Colonic mucosa (tissue), 4 donors: ENCODE measurements at places on chromosomes 3 and 15. TPM values are rescaled to one million over a fixed set of nuclear protein-coding genes. Genes with fewer than 3 reads are reported as not detected.

- DNase-seq: no peak
Observed at GRCh38 chr3:39541917-39542329, 74.4 kb downstream of the MOBP start.

GRCh38 chr15:74383695-74384565, 16.5 kb upstream of the CYP11A1 start:
- DNase-seq: no peak

DNA sequence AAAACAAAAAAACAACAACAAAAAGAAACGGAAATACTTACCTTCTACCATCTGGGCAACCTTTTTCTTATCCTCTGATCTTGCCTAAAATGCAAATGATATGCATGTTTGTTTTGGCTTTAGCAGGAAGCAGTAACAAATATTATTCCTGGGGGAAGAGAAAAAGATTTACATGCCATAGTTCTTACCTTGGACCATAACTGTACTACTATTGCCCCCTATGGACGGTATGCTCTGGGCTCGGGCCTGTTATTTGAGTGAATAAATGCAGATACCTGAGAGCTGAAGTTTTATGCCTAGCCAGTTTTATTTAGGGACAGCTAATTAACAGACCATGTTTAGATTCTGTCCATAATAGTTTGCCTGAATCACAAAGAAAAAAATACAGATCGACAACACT, 12.6 kb upstream of the STARD5 start:
- no peak for DNase-seq

GRCh38 chr15:50876260-50876988, 32.1 kb upstream of the AP4E1 start:
- DNase-seq: peak; percentile 54

- no peak for DNase-seq
Observed at GRCh38 chr3:189404797-189405484, 226.2 kb upstream of the TP63 start.

DNA sequence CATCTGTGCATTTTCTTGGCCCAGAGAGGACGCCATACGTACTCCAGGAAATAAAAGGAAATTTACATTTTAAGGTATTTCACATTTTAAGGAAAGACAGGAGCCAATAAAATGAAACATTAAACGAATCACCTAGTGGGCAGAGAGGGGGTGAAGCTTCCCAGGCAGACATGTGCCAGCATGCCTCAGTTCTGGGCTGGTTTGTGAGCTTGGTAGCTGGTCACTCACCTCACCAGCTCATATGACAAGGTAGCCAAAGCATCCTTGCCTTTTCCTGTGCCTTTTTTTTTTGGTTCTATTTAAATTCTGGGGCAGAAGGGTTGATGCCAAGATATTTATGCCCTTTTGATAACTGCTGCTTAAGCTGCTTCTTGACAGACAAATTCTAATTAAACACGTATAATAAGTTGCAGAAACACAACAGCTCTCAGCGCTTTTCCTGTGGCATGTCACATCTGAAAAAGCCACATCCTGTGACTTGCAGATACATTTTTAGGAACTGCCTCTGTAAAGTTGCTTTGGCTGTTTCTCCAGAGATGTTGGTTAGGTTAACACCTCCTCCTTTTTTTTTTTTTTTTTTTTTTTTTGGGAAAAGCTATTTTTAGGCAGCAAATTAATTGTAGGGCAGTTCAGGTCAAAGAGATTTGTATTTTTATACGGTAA, 218.6 kb downstream of the PDCD6IP start:
- no peak for DNase-seq

DNA sequence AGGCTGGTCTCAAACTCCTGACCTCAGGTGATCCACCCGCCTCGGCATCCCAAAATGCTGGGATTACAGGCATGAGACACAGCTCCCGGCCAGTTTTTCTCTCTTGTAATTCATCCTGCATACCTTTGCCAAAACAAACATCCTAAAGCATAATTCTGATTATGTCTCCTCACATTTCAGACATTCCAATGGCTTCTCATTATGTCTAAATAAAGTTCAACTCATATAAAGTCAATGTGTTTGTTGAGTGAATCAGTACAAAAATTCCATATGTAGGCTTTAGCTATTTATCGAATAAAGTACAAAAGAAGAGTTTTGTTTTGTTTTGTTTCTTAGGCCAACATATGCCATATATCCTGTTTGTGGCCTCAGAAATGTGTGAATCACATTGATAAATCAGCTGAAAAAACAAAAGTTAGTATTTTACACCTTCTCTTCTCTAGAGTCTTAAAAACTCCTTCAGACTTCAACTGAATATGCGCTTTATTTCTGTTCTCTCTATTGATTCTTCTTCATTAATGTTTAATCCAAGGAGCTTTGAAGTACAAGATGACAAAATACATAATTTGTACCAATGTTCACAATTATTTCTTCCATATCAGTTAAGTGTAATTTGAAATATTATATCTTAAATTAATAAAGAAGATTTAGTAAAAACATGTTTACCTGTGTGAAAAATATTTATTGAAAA, 165.8 kb downstream of the MECOM start:
- DNase-seq: no peak

DNA sequence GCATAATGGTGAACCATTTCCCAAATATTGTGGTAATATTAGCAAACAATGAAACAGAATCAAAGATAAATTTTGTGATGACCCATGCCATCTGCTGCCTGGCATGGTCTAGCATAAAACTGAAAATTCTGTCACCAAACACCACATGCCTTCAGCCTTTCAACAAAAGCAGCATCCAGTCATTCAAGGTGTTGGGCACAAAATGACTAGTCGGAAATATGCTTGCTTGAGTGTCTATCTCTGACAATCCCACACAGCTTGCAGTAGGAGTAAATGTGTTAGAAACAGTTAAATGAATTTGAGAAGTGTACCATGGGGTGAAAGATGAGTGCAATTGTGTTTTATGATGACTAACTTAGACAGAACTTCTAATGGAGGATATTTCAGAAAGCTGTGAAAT, 61.7 kb upstream of the CDIN1 start:
- DNase-seq: no peak

GRCh38 chr15:28955160-28955992, 69.6 kb downstream of the APBA2 start:
- DNase-seq: no peak

GRCh38 chr15:52441841-52442240, 86.8 kb downstream of the MYO5A start:
- no peak for DNase-seq

GRCh38 chr15:83533410-83533962, 86.3 kb downstream of the SH3GL3 start:
- no peak for DNase-seq

GRCh38 chr3:162150790-162151189, 654.2 kb downstream of the OTOL1 start:
- no peak for DNase-seq

GRCh38 chr15:62736756-62737155, 305.8 kb upstream of the TPM1 start:
- DNase-seq: no peak

- DNase-seq: no peak
Observed at GRCh38 chr15:72280751-72281150, 8.4 kb upstream of the PARP6 start.

DNA sequence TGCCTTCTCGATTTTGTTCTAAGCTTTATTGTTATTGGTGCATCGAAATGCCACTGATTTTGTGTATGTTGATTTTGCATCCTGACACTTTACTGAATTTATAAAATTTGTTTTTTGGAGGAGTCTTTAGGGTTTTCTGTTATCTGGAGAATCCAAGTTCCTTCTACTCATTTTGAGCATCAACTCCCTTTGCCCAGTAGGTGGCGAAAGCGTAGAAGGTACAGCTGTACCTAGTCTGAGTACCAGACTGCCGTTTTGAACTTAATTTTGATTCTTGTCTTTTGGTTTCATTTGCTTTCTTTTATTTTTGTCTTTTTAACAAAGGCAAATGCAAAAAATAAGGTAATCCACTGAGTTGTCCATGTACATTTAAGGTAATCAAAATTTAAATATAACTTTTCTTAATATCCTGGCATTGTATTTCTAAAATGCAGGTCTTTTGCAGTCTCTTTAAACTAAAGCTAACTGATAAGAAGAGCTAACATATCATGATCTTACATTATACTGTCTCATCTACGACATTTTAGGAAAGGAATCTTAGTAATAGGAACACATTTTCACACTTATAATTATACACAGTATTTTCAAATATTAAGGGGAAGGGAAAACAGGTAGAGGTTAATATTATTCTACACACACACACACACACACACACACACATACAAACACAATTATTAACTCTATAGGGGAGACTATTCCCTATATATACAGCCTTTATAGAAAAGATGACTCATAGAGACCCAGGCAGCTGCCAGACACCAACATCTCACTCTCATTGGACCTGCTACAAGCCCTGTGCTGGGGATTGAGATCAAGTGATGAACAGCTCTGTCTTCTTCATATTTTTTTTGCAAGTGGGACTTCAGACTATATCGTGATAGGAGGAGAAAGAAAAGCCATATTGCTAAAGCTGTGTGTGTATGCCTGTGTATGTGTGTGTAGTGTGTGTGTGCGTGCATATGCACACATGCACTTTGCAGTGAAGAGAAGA, 71.8 kb downstream of the SYNPR start:
- peak; percentile 71 for DNase-seq

VGLL3 gene
- 8.0 TPM for total RNA-seq

CEP70 gene
- total RNA-seq: 45.4 TPM

TRAK1 gene
- 70.3 TPM for total RNA-seq

FETUB gene
- total RNA-seq: 0.27 TPM

ISLR2 gene
- 0.27 TPM for total RNA-seq

MNS1 gene
- total RNA-seq: 0.58 TPM

FANCD2 gene
- total RNA-seq: 31.1 TPM

MESP1 gene
- total RNA-seq: 10.5 TPM

GOLGA6A gene
- total RNA-seq: not detected
